ENCODE measurements at places on chromosomes 3 and 15.

DNA sequence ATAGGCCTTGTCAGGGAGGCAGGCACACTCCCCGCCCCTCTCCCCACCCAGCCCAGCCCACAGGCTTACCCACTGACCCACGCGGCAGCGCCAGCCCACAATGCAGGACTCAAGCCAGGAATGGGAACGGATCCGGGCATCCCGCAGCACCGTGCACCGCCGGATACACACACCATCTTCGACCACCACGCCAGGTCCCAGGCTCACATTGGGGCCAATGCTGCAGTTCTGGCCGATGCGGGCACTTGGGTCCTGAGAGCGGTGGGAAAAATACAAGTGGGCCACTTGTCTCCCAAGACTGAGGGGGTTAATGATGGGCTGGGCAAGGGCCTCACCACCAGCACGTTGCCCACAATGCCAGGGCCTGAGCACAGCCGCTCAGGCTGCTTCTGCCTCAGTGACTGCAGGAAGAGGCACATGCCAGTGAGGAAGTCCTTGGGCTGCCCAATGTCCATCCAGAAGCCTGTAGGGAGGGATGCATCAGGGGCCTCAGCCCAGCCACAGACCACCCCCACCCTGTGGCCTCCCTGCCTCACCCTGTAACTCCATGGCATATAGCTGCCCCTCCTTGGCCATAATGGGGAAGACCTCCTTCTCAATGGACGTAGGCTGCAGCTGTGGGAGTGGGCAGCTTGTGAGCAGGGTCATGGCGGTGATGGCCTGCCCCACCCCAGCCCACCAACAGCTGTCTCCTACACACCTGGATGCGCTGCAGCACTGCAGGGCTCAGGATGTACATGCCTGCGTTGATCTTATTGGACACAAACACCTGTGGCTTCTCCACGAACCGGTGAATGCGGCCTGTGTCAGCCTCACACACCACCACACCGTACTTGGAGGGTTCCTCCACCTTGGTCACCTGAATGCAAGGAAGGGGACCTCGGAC lies 1.6 kb downstream of the GMPPB start:
- no peak for DNase-seq

GRCh38 chr3:156429125-156429524 lies 125.8 kb downstream of the SSR3 start:
- DNase-seq: no peak

DNA sequence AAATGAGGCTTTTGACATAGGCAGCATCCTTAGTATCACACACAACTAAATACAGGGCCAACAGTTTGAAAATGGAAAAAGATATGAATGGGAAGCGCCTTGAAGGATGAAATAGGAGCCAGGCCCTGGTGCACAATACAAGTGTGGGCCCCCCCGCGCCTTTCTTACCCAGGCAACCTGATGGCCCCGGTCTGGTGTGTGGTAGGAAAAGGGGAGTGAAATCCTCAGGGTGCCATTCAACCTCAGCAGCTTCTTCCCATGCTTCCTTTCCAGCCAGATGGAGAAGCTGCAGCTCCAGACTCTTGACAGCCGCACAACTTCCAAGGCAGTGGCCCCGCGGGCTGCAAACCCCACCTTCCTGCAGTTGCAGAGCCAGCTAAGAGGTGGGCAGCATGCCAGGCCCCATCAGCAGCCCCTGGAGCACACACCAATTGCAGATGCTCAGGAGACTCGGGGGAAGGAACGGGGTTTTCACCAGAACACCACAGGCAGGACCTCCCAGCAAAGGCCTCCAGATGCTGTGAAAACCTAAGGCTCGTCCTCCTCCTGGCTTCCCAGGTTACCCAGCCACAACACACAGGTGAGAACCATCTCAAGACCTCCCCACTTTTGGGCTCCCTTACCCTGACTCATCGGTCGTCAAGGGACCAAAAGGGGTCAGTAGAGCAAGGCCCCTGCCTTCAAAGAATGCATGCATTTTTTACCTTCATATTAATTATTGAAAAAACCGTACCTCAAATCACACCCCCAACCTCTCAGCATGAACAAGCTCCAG lies 101.6 kb downstream of the CPN2 start:
- DNase-seq: no peak

DNA sequence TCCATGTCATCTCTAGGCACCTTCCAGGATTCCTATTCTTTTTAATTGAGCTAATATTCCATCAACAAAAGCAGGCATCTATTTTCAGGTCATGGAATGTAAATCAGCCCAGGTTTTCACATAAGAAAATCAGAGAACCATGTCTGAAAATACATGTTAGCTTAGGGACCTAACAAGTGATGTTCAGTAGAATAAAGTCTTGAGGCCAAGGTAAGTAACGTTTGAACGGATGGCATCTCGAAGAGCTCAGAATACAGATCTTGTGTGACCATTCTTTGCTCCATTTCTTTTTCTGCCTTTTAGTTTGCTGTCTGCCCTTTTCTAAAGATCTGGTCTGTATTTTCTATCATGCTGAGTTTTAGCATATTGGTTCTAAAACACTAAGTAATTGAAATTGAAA lies 16.5 kb upstream of the KCNMB2 start:
- no peak for DNase-seq

DNA sequence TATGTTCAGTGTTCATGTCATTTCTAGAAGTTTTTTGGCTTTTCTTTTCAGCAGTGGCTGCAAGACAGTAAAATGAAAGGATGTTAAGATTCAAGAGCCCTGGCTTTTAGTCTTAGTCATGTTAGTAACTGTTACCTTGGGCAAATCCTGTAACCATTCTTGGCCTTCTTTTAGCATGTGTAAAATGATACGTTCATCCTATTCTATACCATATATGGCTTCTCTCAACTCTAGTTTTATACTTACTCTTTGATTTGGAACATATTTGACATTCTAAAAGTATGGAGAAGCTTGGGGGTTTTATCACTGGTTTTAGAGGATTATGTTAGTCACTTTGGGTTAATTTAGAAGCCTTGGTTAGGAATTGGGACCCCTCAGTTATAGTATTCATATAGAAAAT lies 20.1 kb downstream of the GTF2E1 start:
- DNase-seq: no peak

- no peak for DNase-seq
Measured at GRCh38 chr3:113573728-113574127, 41.4 kb downstream of the SIDT1 start.

- DNase-seq: no peak
Measured at GRCh38 chr3:38152609-38153008, 12.7 kb upstream of the OXSR1 start.

DNA sequence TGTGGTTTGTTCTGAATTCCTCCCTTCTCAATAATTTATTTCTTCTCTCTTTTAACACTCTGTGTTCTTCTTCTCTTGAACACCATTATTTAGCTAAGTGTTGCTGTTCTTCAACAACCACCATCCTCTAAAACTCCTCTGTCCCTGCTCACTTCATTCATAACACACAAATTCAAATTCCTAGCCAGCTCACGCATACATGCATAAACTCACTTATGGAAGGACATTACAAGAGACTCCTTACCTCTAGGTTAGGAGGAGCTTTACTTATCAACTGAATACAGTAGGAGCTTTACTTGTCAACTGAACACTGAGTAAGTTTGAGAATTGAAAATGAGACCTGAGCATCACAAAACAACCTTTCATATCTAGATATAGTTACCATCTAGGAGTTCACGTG lies 23.6 kb downstream of the MME start:
- no peak for DNase-seq

GRCh38 chr3:146138902-146139301 lies 22.1 kb downstream of the PLOD2 start:
- no peak for DNase-seq

GRCh38 chr3:122824465-122825381 lies 29.9 kb downstream of the SLC49A4 start:
- no peak for DNase-seq

DNA sequence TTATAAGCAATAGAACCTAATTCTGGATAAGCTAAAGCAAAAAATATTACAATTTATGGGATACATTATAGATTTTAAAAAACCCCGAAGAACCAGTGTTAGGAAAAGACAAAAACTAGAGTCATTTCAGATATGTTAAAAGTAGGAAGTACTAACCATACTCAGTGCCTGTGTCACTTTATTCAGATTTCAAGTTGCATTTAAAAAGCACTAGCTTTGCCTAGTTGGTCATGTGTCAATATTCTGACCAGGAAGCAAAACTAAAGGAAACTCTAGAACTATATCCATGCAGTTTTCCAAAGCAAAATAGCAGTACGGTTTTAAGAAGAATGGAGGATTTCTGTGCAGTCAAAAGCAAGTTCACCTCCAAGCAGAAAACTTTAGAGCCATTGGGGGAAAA lies 88.4 kb downstream of the RAP2B start:
- DNase-seq: no peak

DNA sequence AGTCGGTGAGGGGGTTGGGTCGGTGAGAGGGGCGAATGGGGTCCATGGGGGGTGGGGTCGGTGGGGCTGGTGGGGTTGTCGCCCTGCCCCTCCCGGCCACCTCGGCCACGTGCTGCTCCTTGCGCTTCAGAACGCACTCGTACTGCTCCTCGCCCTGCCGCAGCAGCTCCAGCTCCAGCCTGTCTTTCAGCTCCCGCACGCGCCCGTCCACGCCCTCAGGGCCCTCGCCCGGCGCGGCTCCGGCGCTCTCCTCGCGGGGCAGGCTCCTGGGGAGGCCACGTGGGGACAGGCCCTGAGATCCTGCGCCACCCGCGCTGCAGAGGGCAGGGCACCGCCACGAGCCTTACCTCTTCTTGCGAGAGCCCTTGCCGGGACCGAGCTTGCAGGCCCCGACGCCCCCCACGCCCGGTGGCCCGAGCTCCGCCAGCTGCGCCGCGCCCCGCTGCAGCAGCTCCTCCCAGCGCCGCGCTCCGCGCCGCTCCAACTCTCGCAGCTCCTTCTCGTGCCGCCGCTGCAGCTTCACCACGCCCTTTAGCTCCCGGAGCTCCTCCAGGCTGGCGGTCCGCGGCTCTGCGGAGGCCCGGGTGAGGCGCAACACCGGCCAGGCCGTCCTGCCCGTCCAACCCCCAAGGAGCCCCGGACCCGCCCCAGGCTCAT lies 8.2 kb upstream of the ANKRD63 start:
- no peak for DNase-seq

DNA sequence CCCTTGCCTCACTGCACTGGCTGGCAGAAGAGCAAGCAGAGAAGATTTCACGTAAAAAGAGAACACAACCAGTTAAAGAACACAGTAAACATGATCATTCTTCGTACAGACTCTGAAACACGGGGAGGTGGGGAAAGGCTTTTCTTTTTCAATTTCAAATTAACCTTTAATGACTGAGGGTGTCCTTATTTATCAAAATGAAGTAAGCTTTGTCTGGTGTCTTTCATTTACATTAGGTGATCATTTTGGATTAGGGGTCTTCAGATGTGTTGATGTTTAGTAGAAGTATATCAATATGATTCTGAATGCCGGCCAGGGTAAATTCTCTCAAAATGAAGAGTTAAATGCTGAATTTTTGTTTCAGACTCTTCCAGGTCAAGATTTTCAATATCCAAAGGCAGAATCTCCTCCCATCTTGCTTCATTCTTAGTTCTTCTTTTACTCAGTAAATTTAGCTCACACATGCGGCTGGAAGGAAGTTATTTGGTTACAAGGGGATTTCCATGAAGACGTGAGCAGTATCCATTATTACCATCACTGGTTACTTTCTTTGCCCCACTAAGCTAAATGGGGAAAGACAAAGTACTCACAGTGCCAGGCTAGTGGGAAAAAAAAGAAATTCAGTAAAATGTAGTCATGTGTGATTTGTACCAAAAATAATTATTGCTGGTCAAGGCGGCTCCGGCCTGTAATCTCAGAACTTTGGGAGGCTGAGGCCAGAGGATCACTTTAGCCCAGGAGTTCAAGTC lies 272.2 kb upstream of the NR2F2 start:
- DNase-seq: no peak

GRCh38 chr3:138371070-138371965 lies 22.9 kb downstream of the MRAS start:
- no peak for DNase-seq

GRCh38 chr3:190446573-190447279 lies 3.0 kb downstream of the TMEM207 start:
- DNase-seq: no peak

DNA sequence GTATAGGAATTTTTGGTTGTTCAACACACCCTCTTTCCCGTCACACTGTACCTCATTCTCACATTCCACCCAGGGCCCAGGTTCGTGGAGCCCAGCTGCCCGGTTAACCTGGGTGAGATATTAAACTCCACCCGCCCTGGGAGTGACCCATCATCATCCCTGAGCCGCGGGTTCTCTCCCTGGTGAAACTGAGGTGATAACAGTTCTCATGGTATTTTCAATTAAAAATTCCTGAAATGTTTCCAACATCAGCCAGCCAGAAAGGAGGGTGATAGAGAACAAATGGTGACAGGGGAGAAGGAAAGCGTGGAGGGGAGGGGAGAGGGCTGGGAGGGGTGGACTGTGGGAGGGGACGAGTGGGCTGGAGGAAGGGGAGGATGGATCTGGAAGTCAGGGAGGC lies 148.8 kb downstream of the ALDH1A2 start:
- DNase-seq: no peak

- DNase-seq: no peak
Measured at GRCh38 chr3:178109691-178110090, 426.5 kb upstream of the KCNMB2 start.

- DNase-seq: no peak
Measured at GRCh38 chr3:60269377-60269776, 981.9 kb downstream of the FHIT start.

DNA sequence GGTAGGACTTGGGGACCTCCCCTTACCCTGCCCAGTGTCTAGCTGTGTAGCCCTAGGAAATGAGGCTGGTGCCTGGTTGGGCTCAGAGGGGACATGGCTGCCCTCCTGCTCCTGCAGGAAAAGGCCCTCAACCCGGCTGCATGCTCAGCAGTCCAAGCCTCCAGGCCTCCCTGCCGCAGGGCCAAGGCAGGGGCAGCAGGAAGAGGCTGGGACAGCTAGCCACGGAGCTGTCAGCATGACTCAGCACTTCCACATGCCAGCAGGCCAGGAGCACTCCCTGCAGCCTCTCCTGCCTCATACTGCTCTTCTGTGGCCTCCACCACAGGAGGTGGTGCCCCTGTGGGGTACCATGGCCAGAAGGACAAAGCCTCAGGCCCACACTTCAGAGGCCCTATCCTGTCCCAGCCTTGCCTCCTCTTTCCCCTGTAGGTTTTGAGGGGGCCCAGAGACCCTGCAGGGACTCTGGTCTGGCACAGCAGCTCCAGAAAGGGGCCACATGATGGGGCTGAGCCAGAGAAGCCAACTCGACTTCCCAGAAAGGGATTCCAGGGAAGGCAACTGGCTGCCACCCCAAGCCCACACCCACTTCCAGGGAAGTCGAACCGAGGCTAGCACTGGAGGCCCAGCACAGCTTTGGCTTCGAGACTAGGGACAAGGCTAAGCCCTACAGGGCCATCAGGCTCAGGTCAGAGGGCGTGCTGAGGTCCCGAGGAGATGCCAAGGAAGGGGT lies 19.5 kb downstream of the TKT start:
- DNase-seq: no peak

GRCh38 chr15:96322536-96323318 lies 7.8 kb upstream of the NR2F2 start:
- no peak for DNase-seq

Measured in stimulated activated CD4-positive, alpha-beta T cell treated with anti-CD3 and anti-CD28 coated beads, Interleukin-1b, Interleukin-23, amount 100 ng/mL, for 1 hour (primary cell).